ENCODE measurements at places on chromosomes 4 and X.

GRCh38 chrX:68761086-68761485, 67.7 kb upstream of the EFNB1 start:
- DNase-seq: no peak

DNA sequence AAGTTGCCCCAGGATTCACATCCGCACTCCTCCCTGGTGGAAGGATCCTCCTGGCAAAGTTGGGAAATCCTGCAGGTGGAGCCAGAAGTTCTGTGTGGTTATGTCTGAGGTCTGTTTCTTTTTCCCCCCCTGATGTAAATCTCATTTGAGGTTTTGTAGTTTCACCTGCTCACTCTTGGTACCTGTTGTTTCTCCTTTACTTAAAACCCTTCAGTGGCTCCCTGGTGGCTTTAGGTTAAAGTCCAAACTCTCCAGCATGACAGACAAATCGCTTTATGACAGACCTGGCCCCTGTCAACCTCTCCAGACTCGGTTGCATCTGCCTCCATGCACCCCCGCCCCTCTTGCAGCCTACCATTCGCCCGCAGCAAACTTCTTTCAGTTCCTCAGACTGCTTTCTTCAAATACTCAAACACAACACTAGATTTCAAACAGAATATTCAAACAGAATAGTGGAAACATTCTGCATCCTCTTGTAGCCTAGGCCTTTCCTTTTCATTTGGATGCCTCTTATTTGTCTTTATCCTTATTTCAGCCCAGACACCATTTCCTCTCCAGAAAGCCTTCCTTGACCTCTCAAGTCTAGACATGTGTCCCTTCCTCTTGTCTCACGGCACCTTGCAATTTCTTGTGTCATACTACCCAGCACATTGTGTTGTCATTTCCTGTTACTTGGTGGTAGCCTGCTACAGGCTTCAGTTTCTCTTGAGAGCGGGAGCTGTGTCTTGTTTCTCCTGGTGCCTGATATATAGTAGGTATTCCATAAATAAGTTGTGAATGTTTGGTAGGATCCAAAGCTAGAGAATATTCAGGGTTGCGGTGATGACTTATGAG, 24.8 kb downstream of the IL13RA1 start:
- DNase-seq: no peak

GRCh38 chrX:10495677-10496076, 124.7 kb downstream of the MID1 start:
- no peak for DNase-seq

GRCh38 chr4:93396272-93396671, 432.3 kb upstream of the ATOH1 start:
- no peak for DNase-seq

DNA sequence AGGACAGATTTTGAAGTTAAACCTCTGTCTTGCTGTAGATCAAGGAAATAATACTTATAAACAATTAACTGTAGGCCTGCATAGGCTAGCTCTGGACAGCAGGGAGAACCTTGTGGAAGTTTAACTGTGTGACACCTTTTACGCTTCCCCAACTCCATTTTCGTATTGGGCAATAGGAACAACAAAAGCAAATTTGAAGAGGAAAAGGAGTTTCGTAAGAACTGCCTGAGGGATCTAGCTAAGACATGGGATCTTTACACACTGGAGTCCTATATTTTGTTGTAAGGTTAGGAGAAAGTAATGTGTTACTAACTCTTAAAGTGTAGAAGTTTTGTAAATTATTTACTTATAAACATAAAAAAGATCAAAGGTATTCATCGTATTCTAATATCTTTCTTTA, 324.9 kb upstream of the CASK start:
- no peak for DNase-seq

GRCh38 chr4:118034053-118034785, at the start of gene NDST3:
NDST3 (plus strand) TSS chr4:118034486; CDS start chr4:118053911, 19,425 bp downstream.
- peak; percentile 31 for DNase-seq

GRCh38 chrX:143306991-143307937, 210.0 kb downstream of the SPANXN3 start:
- DNase-seq: no peak

DNA sequence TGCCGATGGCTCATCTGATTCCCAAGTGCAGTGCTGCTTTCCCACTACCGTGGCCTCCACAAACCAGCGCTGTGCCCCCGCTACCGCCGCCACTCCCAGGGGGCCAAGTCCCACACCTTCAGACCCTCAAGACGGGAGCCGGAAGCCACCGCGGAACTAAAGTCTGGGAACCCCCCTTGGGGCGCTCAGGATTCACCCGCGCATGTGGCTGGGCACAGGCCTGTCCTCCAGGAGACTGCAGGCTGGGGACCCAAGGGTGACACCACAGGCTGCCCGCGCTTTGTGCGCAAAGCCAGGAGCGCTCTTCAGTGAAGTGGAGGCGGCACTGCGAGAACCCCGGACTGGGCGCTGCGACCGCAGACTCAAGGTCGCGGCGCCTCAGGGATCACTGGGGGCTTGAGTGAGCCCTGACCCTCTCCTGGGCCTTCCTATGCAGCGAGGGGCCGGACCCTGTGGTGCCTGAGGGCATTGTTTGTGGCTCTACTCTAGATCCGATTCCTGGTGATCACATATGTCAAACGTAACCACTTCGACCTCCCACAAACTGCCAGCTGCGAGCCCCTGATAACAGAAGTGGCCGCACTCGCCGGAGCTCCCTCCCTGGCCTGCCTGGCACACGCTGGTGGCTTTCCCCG, 20.4 kb upstream of the TBC1D14 start:
- no peak for DNase-seq

- no peak for DNase-seq
Measured at GRCh38 chrX:148612431-148612830, 112.0 kb downstream of the AFF2 start.

- DNase-seq: peak; percentile 29
Measured at GRCh38 chrX:107273795-107274194, 67.4 kb downstream of the DNAAF6 start.

- no peak for DNase-seq
Measured at GRCh38 chr4:76977736-76978350, 28.3 kb downstream of the SEPTIN11 start.

GRCh38 chrX:105460376-105460775, 239.9 kb upstream of the TEX13A start:
- no peak for DNase-seq

DNA sequence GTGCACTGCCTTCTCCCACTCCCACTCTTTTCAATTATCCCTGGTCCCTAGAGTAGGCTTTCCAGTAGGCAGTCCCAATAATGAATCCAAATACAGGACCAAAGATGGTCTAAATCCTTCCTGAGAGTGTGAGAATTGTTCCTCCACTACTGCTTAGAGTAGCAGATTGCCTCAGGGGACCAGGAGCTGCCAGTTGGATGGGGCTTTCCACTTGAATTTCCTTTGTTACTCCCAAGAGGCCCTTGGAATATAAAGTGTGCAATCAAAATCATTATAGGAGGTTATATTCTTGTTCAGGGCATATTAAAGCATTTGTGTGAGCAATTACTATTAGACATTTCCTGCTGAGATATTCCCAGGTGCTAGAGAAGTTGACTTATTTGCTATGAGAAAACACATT, 156.6 kb upstream of the TLL1 start:
- DNase-seq: no peak

- no peak for DNase-seq
Measured at GRCh38 chrX:25131055-25131454, 115.3 kb upstream of the ARX start.

DNA sequence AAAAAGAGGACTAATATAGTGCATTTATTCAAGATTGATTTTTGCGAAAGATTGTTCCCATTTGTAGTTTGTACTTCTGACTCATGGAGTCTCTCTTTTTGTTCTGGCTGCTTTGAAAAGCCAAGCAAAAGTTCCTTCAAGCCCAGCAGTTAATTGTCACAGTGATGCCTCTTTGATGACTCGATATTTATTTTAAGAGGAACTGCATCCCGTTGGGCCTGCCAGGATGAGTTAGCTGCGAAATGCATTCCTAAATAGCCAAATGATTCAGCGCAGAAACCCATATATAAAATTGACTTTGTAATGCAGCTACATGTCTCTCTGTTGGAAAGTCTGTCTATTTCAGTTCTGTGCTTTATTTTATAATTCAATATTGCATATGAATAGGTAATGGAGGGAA, 295.1 kb downstream of the GBA3 start:
- no peak for DNase-seq

DNA sequence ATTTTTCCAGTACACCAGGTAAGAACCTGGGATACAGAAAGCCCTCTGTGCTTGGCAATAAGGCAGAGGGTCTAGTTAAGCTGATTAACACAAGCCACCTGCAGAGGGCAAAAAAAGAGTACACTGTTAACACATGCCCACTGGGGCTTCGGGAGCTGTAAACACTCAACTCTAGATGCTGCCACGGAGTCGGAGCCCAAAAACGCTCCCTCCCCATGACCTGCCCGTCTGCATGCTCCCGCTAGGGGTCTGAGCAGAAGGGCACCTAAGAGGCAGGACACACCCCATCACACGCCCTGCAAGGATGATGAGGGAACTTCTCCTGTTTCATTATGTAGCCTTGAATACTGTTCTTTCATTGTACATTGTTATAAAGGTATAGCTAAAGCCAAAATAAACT, 715.6 kb upstream of the AADAT start:
- no peak for DNase-seq

DNA sequence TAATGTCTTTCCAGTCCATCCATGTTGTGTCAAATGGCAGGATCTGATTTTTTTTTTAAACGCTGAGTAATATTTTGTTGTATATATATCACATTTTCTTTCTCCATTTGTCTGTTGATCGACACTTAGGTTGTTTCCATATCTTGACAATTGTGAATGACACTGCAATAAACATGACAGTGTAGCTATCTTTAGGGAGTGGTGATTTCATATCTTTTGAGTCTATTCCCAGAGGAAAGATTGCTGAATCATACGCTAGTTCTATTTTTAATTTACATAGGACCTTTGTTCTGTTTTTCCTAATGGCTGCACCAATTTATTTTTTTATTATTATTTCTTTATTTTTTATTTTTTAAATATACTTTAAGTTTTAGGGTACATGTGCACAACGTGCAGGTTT, 470.7 kb downstream of the CCSER1 start:
- no peak for DNase-seq

DNA sequence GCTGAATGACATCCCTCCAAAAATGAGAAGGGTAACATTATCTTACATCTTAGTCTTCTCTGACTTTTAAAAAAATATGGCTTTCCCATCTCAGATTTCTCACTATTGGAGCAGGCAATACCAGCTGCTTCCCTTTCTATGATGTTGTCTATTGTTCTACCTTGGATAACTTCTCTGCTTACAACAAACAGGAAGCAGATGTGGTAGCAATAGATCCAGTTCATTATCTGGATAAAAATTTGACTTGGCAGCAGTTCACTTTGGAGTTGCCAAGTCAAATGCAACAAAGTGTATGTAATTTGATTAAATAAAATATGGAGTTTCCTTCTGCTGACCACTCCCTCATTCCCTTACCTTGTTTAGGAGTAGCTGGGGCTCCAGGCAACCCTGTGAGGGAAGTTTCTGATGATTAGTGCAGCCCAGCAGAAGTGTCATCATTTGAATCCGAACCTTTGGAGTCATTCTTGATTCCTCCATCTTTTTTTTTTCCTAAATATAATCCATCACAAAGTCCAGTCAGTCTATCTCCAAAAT, 72.0 kb upstream of the GPRIN3 start:
- DNase-seq: no peak

DNA sequence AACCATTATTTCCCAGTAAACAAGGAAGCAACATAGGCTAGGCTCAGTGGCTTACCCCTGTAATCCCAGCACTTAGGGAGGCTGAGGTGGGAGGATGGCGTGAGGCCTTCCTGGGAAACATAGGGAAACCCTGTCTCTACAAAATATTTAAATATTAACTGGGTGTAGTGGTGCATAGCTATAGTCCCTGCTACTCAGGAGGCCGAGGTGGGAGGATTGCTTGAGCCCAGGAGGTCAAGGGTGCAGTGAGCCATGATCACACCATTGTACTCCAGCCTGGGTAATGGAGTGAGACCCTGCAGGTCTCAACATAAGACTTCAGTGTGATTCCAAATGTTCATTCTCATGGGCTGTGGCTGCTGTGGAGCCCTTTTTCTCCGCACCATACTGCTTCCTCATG, 34.9 kb downstream of the FHDC1 start:
- DNase-seq: no peak

GRCh38 chr4:123361195-123361861, 35.3 kb upstream of the SPRY1 start:
- no peak for DNase-seq

- peak; percentile 16 for DNase-seq
Measured at GRCh38 chr4:38034986-38035882, 75.0 kb downstream of the PTTG2 start.

GRCh38 chr4:7631288-7632014, 196.7 kb upstream of the PSAPL1 start:
- no peak for DNase-seq

GRCh38 chr4:86894455-86894854, 2.2 kb upstream of the C4orf36 start:
- no peak for DNase-seq

GRCh38 chr4:17595471-17596005, 18.5 kb downstream of the LAP3 start:
- DNase-seq: no peak

- DNase-seq: peak; percentile 9
Measured at GRCh38 chrX:70087857-70088630, 25.8 kb downstream of the OTUD6A start.

DNA sequence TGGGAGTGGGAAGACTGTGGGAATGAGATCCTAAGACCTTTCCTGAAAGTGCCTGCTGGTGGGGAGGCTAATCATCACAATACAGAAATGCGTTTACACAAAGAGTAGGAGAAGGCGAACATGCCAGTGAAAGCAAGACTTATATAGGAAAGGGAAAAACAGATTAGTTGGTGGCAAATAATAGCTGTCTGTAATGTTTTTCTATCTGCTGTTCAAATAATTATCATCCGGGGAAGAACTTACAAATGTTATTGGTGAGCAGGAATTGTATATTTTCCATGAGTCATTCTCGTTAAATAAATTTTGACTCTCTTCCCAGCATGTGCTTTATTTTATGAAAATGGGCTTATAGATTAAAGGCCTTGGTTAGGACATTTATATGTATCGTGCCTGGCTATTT, 196.5 kb downstream of the ARHGAP10 start:
- DNase-seq: no peak

DNA sequence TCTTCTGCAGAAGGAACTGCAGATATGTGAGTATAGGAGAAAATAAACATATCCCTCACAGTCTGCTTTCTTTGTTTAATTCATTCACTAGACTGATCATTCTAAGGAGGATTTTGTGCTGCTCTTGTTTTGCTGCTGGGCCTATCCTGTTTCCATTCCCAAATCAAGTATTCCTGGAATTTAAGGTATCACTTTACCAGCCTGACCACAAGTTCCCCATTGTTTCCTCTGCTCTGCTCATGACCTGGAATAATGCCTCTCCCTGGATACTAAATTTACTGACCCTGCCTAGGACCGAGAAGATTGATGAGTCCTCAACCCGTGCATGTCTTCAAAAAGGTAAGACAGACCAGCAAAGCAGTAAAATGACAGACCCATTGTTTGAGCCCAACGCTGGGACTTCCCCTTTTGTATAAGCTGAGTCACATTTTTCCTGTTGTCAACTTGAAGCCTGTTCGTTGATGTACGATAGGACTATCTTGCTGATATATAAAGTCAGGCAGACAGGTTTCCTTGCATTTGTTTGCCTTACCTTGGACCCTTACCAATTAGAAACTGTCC, 85.5 kb upstream of the TET2 start:
- no peak for DNase-seq
